ENCODE measurements at places on chromosomes 11 and 22.

DNA sequence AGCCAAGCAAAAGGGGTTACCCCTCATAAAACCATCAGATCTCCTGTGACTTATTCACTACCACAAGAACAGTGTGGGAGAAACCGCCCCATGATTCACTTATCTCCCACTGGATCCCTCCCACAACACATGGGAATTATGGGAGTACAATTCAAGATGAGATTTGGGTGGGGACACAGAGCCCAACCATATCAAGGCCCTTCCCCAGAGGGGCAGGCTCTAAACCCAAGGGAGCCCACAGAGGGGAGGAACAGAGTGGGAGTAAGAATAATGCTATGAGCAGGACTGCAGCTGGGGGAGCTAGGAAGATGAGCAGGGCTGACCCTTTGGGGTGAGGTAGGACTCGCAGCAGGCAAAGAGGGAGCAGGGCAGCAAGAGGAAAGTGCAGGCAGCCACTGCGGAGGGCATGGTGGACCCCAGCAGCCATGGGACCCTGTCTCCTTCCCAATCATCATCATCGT lies 59.3 kb downstream of the CD82 start:
- no peak for DNase-seq

DNA sequence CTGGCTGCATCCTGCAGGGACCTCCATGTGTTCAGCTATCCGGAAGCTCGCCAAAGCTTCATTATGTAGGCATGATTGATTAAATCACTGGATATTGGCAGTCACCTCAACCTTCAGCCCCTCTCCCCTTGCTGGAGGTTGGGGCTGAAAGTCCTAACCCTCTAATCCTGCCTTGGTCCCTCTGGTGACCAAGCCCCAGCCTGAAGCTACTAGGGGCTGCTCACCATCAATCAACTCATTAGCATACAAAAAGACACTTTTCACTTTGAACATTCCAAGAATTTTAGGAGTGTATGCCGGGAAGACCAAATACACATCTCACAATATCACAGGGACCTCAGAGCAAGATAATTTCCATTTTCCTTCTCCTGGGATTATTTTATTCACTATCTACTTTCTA lies 38.8 kb upstream of the TPBGL start:
- no peak for DNase-seq

DNA sequence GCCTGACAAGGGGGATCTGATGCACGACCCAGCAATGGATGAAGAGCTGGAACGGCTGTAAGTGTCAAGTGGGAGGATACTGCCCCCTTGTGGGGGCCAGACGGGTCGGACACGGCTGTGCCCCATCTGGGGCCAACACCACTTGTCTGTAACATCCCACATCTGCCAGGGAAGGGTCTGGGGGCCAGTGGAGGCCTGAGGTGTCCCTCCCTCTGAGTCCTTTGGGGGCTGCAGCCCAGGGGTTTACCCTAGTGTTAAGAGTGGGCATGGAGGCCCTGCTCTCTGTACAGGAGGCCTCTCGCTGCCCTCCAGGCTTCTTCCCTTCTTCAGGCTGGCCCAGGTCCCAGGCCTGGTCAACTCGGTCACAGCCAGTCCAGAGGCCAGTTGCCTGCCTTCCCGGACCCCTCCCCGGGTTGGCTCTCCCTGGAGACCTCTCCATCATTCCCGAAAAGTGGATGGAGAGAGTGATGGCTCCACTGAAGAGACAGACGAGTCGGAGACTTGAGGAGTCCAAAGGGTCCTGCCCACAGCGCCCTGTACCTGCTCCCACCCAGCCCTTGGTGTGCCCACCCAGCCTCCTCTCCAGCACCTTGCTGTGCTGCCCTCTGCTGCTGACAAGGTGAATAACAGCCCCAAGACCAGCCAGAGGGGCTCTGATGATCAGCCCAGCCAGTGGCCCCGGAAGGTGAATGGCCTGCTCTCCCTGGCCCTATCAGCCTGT lies 15.4 kb downstream of the ARFGAP2 start:
- DNase-seq, result no peak

DNA sequence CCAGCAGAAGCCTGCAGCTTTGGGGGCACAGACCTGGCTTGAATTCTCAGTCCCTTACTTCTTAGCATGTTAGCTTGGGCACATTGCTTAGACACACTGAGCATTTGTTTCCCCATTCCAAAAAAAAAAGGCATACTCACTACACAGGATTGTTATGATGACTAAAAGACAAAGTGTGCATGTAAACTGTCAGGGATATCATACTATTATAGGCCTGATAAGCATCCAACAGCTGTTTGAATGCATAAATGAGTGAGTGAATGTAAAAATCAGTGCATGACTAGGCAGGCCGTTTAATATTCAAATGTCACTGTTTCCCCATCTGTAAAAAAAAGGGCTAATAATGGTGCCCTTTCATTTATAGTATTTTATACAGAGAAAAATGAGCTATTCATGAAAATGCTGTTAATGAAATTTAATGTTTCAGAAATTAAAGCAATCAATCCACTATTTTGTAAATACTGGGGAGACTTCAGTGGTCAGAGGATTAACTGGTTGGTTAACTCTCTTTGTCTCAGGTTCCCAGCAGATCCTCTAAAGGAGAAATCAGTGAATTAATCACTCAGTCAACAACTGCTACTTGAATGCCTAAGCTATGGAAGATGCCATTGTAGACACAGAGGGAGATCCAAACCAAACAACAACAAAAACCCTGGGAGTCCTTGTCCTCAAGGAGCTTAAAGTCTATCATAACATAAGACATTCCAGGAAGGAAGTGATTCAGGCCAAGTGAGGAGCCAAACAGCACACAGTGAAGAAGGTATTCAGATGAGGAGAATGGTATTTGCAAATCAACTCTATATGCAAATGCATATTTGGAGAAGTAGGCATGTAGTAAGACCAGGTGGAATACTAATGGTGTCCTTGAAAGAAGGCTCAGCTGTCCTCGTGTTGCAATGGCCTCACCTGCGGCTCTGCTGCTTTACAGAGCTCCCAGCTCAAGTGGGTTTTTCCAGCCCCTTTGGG lies 26.8 kb downstream of the BARX2 start:
- DNase-seq, result no peak

DNA sequence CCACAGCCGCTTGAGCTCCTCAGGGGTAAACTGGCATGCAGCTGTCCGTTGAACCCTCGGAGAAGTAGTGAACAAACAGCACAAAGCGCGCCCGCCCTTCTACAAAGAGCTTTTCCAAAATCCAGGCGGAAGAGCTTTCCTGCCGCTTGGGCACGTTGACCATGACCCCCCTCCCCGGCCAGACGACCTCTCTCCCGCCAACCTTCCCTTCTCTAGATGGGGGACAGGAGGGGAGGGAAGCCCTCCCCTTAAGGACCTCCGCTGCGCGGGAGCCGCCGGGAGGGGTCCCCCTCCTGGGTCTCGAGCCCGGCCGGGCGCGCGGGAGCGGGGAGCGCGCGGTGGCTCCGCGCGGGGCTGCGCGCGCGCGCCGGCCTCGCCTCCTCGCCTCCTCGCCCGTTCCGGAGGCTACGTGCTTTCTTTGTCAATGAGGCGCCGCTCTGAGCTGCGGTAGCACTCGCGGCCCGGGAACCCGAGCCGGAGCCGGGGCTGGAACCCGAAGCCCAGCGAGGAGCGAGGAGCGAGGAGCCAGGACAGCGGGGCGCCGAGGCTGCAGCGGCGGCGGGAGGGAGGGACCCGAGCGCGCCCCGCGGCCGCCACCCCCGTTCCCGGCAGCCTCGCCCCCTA lies 118.6 kb downstream of the HIPK3 start:
- no peak for DNase-seq

- DNase-seq, result no peak
Observed at GRCh38 chr11:16853859-16854258, 115.4 kb downstream of the C11orf58 start.

GRCh38 chr11:121082670-121083069 lies 18.4 kb upstream of the TECTA start:
- DNase-seq, result no peak

DNA sequence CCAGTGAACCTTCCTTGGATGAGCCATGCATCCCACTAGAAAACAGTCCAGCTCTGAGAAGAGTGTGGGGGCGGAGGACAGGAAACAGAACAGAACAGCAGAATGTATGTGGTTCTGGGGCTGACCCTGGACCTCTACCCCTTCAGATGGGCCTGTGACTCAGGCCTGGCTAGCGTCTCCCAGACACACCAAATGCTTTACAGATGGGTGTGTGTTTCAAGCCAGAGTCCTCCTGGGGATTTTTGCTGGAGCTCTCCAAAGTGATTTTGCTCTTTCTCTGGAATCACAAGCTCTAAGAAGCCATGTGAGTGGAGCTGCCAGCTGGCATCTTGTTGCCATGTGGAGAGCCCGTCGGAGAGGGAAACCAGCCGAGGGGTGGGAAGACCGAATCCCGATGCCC lies 13.2 kb upstream of the C1QTNF4 start:
- no peak for DNase-seq

- no peak for DNase-seq
Observed at GRCh38 chr11:96111308-96111707, 187.4 kb upstream of the MTMR2 start.

- DNase-seq, result no peak
Observed at GRCh38 chr11:12285106-12285505, 92.3 kb upstream of the PARVA start.

DNA sequence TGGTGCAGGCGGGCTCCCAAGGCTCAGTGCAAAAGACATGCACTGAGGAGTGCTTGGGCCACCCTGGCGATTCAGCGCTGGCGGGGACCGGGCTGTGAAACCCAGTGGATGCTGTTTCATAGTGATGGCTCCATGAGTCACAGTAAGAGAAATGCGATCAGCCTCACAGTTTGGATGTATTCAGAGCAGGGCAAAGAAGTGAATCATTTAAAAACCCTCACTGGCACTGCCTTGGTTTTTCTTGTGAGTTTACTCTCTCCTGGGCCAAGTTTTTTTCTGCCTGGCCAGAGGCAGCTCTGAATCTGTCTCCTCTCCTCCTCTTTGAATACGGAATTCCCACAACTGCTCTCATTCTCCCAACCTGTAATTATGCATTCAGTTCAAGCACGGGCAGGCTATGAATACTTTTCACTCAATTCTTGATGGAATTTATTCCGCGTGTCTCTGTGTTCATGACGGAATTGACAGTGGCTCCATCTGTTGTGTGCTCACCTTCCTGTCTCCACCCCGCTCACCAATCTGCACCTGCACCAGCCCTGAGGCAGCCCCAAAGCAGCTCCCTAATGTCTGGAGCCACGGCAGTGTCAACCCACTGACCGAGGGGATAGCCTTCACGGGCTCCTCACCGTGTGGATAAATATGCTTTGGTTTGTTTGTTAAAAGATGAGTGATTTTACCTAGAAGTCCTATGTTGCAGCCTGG lies 14.9 kb downstream of the ADAMTS8 start:
- DNase-seq, result no peak

DNA sequence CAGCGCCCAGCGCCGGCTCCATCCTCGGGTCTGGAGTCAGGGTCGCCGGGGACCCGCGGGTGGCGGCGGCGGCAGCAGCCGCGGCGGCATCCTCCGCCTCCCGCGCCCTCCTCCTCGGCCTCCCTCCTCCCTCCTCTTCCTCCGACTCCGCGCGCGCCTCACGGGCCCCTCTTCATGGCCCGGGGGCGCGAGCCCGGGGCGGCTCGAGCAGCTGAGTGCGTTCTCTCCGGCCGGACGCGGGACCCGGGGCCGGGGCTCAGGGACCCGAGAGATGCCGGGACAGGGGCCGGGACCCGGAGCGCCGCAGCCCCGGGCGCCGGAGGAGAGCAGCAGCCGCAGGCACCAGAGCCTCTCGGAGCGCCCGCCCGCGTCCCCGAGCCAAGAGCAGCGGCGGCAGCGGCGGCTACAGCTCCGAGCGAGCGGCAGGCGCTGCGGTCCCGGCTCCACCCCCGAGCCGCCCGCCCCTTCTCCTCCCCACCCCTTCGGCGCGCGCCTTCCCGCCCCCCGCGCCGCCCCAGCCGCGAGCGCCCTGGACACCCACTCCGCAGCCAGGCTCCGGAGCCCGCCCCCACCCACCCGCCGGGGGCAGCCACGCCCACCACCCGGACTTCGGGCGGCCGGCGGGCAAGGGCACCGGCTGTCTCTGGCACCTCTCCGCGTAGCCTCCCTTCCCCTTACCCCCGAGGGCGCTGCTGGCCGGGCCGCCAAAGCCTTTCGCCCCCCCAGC lies at the start of gene CHST1:
TSS of gene CHST1 (minus strand) at position 417 of the 727 bp plus-strand sequence. CDS start 14,699 bp downstream, outside the sequence.
- DNase-seq, result no peak

DNA sequence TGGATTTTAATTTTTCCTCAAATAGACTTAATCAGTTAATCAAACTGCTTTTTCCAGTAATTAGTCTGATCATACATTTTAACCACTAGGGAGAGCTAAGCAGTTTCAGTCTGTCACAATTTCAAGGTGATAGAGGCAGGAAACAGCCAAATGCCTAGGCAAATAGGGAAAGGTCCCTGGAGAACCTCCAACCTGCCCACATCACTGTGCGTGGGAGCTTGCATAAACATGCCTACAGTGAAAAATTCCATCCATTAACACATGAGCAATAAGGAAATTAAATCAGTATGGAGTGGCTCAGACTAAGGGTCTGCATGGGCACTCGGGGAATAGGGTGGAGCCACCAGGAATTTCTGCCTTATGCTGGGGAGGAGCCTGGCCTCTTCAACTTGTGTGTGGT lies 74.6 kb downstream of the AASDHPPT start:
- DNase-seq, result no peak

DNA sequence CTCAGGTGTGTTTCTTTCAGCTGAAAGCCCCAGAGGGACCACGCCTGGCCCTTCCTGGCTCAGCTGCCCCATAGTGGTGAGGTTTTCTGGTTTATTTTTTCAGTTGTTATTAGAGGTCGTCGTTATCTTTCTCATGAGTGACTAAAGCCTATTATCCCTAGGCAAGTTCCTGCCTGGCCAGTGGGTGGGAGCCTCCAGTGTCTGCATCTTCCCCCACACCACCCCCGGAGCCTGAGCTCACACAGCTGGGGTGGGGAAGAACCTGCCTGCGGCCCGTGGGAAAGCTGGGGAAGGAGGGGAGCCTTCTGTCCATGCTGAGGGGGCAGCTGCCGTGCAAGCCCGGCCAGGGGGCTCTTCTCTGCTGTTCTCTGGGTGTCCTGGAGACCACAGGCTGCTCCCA lies 24.3 kb upstream of the PPFIA1 start:
- DNase-seq, result no peak

DNA sequence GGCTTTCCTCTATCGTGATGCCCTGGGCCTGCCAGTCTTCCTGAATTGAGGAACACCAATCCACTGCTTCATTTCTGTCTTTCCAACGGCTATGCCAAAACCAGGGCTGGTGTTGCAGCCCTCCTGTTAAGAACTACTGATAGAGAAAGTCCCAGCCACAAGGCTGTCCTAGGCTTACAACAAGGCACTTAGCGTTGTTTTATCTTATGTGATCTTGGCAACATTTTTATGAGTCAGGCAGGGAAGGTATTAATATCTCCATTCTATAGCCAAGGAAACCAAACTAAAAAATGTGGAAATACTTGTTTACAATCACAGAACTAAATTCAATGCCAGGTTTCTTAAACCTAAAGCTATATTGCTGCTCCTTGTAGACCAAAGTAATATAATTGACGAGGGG lies 89.9 kb upstream of the AMOTL1 start:
- no peak for DNase-seq
